Large intestine (tissue), 12 donors: ENCODE measurements at places on chromosomes 12 and 14. TPM values are rescaled to one million over a fixed set of nuclear protein-coding genes. Genes with fewer than 3 reads are reported as not detected.

The CPSF6 gene
- polyA plus RNA-seq = 57.9 TPM

The PALS1 gene
- 36.2 TPM for polyA plus RNA-seq

The KRT83 gene
- polyA plus RNA-seq = 0.03 TPM

The TMEM120B gene
- 14.9 TPM for polyA plus RNA-seq

The LIN52 gene
- 11.1 TPM for polyA plus RNA-seq

The SLC8A3 gene
- 0.42 TPM for polyA plus RNA-seq

DNA sequence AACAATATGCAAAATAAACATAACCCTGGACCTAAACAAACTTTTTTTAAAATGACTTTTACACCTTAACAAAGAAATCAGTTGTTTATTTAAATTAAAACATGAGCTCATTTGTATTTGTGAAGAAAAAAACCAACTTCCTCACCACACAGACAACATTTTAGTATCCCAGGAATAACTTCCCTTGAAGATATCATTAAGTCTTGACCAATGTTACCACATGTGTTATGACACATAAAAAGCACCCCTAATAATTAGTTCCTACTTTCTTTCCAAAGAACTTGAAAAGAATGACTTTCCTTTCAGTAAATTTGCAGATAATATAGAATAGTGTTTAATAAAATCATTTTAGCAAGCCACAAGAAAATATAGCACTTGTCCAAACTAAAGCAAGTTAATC is 42.4 kb downstream of the DUSP16 start:
- peak overlapping the region; percentile 91 for H3K27ac ChIP-seq
- peaks cover 27% of the 10 kb centered on the region for H3K36me3 ChIP-seq
- no peak for DNase-seq
- no peaks in the 10 kb centered on the region for H3K27me3 ChIP-seq
- no peak overlapping the region for H3K4me3 ChIP-seq
- H3K4me1 ChIP-seq = peaks cover 38% of the 10 kb centered on the region

- no peak for DNase-seq
- no peaks in the 10 kb centered on the region for H3K36me3 ChIP-seq
- no peak overlapping the region for H3K4me3 ChIP-seq
- no peaks in the 10 kb centered on the region for H3K27me3 ChIP-seq
These were observed 119.2 kb downstream of the PELI2 start for GRCh38 chr14:56237398-56237797.

- no peak overlapping the region for H3K27ac ChIP-seq
- H3K4me3 ChIP-seq = no peak overlapping the region
- peak; percentile 20 for DNase-seq
- H3K4me1 ChIP-seq = no peaks in the 10 kb centered on the region
- no peaks in the 10 kb centered on the region for H3K27me3 ChIP-seq
These were observed 274.9 kb upstream of the LMO3 start for GRCh38 chr12:16880864-16881285.

DNA sequence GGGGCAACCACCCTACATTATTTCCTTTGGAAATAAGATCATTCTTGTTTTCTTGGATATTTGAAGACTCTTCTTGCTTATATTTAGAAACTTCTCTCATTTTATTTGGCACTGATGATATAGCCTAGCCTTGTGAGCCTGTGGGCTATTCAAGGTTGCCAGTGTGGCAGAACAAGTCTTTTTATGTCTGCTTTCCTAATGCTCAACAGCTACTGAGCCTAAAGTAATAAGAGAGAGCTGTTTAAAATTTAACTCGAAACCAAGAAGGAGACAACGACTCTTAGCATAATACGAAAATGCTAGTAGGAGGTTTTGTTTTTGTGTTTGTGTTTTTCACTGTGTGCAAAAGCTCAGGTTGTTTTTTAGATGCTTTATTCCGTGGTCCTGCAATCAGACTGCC is 104.0 kb upstream of the CPM start:
- no peak for DNase-seq
- no peaks in the 10 kb centered on the region for H3K36me3 ChIP-seq
- H3K27ac ChIP-seq = peak overlapping the region; percentile 30
- H3K27me3 ChIP-seq = no peaks in the 10 kb centered on the region

DNA sequence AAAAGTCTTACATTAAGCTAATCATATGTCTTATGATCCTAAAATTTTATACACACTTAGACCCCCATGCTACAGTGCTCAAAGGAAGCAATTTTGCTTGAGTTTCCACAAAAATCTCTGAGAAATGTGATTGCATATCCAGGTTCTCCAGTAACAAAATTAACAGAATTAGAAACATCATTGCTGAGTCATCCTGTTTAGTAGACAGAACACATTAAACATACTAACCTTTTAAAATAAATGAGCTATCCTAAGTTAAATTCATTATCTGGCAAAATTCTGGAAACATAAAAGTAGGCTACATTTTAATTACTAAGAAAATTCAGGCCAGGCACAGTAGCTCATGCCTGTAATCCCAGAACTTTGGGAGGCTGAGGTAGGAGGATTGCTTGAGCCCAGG is 94.7 kb downstream of the DENND5B start:
- no peaks in the 10 kb centered on the region for H3K27me3 ChIP-seq
- H3K27ac ChIP-seq = no peak overlapping the region
- H3K4me3 ChIP-seq = no peak overlapping the region
- H3K4me1 ChIP-seq = no peaks in the 10 kb centered on the region
- DNase-seq = no peak
- peaks cover 13% of the 10 kb centered on the region for H3K36me3 ChIP-seq

DNA sequence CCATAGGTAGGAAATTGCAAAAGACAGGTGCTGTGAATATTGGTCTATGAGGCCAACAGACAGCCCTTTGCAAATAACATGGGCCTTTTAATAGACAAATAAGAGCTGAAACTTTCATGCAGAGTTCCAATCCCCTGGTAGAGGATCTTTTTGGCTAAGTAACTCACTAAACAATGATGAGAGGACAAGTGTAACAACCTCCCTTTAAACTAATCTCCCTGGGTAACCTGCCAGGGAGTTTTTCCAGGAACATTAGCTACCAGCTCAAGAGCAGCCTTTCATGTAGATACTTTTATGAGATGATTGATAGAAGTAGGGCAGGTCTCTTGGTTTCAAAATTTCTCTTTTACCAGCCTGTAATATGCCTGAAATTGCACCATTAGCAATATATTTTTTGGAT is 13.8 kb upstream of the CACNA1C start:
- H3K27me3 ChIP-seq = peaks cover 22% of the 10 kb centered on the region
- H3K4me1 ChIP-seq = peaks cover 9% of the 10 kb centered on the region
- H3K27ac ChIP-seq = no peak overlapping the region
- no peak for DNase-seq
- no peak overlapping the region for H3K4me3 ChIP-seq

GRCh38 chr14:25899197-25899596 is 698.6 kb downstream of the NOVA1 start:
- no peak for DNase-seq
- no peak overlapping the region for H3K4me3 ChIP-seq
- H3K36me3 ChIP-seq = no peaks in the 10 kb centered on the region
- no peak overlapping the region for H3K27ac ChIP-seq
- H3K27me3 ChIP-seq = no peaks in the 10 kb centered on the region

- no peaks in the 10 kb centered on the region for H3K4me1 ChIP-seq
- H3K36me3 ChIP-seq = no peaks in the 10 kb centered on the region
- no peaks in the 10 kb centered on the region for H3K27me3 ChIP-seq
- no peak overlapping the region for H3K27ac ChIP-seq
- DNase-seq = no peak
These were observed 115.6 kb upstream of the TMTC1 start for GRCh38 chr12:29899212-29899931.

GRCh38 chr14:73245480-73246325 is 8.4 kb downstream of the PAPLN start:
- H3K4me1 ChIP-seq = no peaks in the 10 kb centered on the region
- H3K36me3 ChIP-seq = peaks cover 36% of the 10 kb centered on the region
- H3K27me3 ChIP-seq = peaks cover 2% of the 10 kb centered on the region
- H3K4me3 ChIP-seq = peak overlapping the region; percentile 27

GRCh38 chr14:74882103-74882920 is 596 bp downstream of the DLST start:
- peaks cover 9% of the 10 kb centered on the region for H3K36me3 ChIP-seq
- H3K4me3 ChIP-seq = peak overlapping the region; percentile 80
- H3K27me3 ChIP-seq = no peaks in the 10 kb centered on the region
- peak; percentile 69 for DNase-seq
- H3K4me1 ChIP-seq = peaks cover 32% of the 10 kb centered on the region

- no peak overlapping the region for H3K27ac ChIP-seq
- H3K36me3 ChIP-seq = no peaks in the 10 kb centered on the region
- no peak overlapping the region for H3K4me3 ChIP-seq
These were observed 270.0 kb downstream of the EGLN3 start for GRCh38 chr14:33680873-33681272.

- no peaks in the 10 kb centered on the region for H3K4me1 ChIP-seq
- H3K27me3 ChIP-seq = no peaks in the 10 kb centered on the region
- no peak for DNase-seq
- no peak overlapping the region for H3K4me3 ChIP-seq
- H3K27ac ChIP-seq = no peak overlapping the region
These were observed 58.3 kb downstream of the PRIMA1 start for GRCh38 chr14:93729993-93730392.

- no peak for DNase-seq
- H3K36me3 ChIP-seq = no peaks in the 10 kb centered on the region
- no peaks in the 10 kb centered on the region for H3K4me1 ChIP-seq
- H3K27ac ChIP-seq = no peak overlapping the region
- H3K27me3 ChIP-seq = no peaks in the 10 kb centered on the region
These were observed 157.4 kb upstream of the CNTN1 start for GRCh38 chr12:40534828-40535227.

DNA sequence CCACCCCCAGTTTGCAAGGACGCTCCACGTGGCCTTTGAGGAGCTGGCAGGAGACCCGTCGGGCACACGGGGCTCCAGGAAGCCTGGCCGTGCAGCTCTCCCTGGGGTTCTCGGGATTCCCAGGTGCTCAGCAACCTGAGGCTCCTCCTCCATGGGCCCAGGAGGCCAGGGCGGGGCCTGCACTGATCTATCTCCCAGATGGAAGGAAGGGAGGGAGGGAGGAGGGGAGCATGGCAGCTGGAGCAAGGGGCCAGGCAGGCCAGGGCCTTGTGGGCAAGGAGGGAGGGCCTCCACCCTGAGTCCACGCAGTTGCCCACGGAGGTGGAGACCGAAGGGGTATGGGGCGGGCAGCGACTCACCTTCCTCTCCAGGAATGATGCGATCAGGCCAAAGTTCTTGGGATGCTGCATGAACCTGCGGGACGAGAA is 127.3 kb downstream of the RFLNA start:
- no peaks in the 10 kb centered on the region for H3K27me3 ChIP-seq
- peak; percentile 90 for DNase-seq
- peaks cover 71% of the 10 kb centered on the region for H3K36me3 ChIP-seq
- peak overlapping the region; percentile 96 for H3K27ac ChIP-seq
- peak overlapping the region; percentile 29 for H3K4me3 ChIP-seq

GRCh38 chr12:12899530-12900380 is 8.4 kb downstream of the GPRC5A start:
- peaks cover 42% of the 10 kb centered on the region for H3K4me1 ChIP-seq
- peak; percentile 49 for DNase-seq
- H3K27ac ChIP-seq = peak overlapping the region; percentile 71
- H3K36me3 ChIP-seq = no peaks in the 10 kb centered on the region
- no peak overlapping the region for H3K4me3 ChIP-seq
- no peaks in the 10 kb centered on the region for H3K27me3 ChIP-seq

DNA sequence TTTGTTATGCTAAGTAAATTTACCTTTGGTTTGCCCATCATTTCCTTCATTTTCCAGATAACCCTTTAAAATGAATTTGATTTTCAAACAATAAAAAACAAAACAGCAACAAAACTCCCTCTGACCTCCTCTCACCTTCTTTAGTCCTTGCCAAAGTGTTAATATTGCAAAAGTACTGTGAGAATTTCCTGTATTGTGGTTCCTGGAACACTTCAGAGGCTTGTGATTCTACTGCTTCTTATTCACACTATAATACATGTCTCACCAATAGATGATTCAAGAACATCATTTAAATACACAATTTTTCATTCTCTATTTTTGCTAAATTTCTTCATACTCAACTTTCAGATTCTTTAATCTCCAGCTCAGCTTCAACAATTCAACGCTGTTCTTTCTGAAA is at the start of gene KLRD1:
Gene KLRD1, plus strand, starts transcription at position 241 of the 400 bp plus-strand sequence. CDS start 208 bp downstream, outside the sequence.
- H3K27me3 ChIP-seq = no peaks in the 10 kb centered on the region
- H3K36me3 ChIP-seq = no peaks in the 10 kb centered on the region
- H3K27ac ChIP-seq = no peak within 1 kb of the TSS
- H3K4me1 ChIP-seq = no peaks in the 10 kb centered on the region

DNA sequence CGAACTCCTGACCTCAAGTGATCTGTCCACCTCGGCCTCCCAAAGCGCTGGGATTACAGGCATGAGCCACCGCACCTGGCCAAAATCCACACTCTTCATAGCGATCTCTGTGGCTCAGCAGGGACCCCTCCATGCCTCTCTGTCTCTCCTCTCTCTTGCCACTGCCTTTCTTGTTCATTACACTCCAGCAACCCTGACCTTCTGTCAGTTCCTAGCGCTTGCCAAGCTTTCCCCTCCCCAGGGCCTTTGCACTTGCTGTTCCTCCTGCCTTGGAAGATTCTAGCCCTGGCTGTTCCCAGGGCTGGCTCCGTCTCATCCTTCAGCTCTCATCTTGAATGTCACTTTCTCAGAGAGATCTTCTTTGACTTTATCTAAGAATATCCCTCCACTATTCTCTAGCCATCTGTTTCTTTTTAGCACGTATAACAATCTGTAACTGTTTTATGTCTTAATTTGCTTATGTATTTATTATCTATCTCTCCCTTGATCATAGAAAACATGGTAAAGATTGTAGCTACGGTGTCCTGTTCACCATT is 38.9 kb upstream of the MAP1LC3B2 start:
- no peaks in the 10 kb centered on the region for H3K4me1 ChIP-seq
- no peak overlapping the region for H3K27ac ChIP-seq
- H3K27me3 ChIP-seq = no peaks in the 10 kb centered on the region
- no peak for DNase-seq
- no peak overlapping the region for H3K4me3 ChIP-seq
- no peaks in the 10 kb centered on the region for H3K36me3 ChIP-seq

- H3K4me3 ChIP-seq = peak overlapping the region; percentile 75
- peak overlapping the region; percentile 95 for H3K27ac ChIP-seq
- no peak for DNase-seq
- H3K36me3 ChIP-seq = peaks cover 44% of the 10 kb centered on the region
These were observed 1.3 kb downstream of the CDK4 start for GRCh38 chr12:57750561-57751431.

DNA sequence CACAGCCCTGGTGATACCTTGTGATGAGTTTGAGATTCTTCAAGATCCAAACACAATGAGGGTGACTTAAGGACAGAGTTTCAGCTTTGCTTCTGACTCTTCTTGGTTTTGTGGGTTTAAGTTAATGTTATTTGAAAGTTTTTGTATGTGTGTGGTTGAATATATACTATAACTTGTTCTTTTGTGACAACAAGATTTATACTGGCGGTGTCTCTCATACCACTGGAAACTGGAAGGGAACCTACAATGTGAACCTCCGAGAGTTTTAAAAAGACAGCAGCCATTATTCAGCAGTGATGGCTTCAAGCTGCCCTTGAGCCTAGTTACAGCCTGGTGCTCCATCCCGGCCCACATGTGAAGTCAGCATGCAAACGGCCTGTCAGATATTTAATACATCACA is 87.9 kb upstream of the IGF1 start:
- no peak overlapping the region for H3K27ac ChIP-seq
- no peak overlapping the region for H3K4me3 ChIP-seq
- no peak for DNase-seq
- H3K4me1 ChIP-seq = no peaks in the 10 kb centered on the region

GRCh38 chr12:78229591-78230101 is 399.0 kb downstream of the NAV3 start:
- H3K27ac ChIP-seq = no peak overlapping the region
- no peaks in the 10 kb centered on the region for H3K27me3 ChIP-seq
- peaks cover 3% of the 10 kb centered on the region for H3K4me1 ChIP-seq
- no peaks in the 10 kb centered on the region for H3K36me3 ChIP-seq
- no peak overlapping the region for H3K4me3 ChIP-seq
